AG08396 (cell line): ENCODE measurements at places on chromosomes 1 and 21.

- no peak for DNase-seq
Observed at GRCh38 chr1:83762039-83762365, 236.9 kb downstream of the TTLL7 start.

- no peak for DNase-seq
Observed at GRCh38 chr1:185636848-185637247, 97.3 kb upstream of the HMCN1 start.

DNA sequence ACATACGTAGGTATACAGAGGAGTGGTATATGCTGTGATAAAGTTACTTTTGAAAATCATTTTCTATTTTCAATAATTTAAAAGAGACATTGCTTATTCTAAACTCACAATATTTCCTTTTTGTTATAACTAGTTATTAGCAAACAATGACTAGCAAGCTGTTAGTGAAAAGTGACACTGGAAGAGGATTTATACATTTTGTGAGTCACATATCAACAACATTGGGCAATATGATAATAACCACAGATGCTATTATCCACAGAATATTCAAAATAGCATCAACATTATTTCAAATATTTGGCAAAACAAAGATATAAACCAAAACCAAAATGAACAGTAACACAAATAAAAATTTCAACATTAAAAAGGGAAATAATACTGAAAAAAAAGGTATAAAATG lies 104.0 kb upstream of the HP1BP3 start:
- DNase-seq, result no peak

DNA sequence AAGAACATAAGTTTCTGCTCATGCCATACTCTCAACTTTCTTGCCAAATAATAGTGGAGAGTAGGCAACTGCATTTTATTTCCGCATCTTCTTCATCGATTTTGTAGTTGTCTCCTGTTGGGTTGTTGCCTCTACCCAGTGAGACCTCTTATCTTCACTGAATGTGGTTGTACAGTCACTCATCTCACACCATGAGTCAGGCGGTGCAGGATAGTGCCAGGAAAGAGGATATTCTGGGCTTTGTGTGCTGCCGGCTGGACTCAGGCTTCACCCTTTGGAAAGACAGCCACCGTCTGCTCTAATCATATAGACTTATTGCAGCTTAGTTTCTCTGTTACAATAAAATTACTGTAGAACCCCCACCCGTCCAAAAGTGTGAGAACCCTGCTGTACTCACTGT lies 154.3 kb upstream of the USP24 start:
- DNase-seq, result peak; percentile 32

GRCh38 chr1:52674497-52675384 lies 23.4 kb downstream of the COA7 start:
- no peak for DNase-seq

GRCh38 chr21:25381936-25382452 lies 225.3 kb downstream of the MRPL39 start:
- no peak for DNase-seq

- no peak for DNase-seq
Observed at GRCh38 chr21:33949516-33950430, 34.2 kb upstream of the ATP5PO start.

DNA sequence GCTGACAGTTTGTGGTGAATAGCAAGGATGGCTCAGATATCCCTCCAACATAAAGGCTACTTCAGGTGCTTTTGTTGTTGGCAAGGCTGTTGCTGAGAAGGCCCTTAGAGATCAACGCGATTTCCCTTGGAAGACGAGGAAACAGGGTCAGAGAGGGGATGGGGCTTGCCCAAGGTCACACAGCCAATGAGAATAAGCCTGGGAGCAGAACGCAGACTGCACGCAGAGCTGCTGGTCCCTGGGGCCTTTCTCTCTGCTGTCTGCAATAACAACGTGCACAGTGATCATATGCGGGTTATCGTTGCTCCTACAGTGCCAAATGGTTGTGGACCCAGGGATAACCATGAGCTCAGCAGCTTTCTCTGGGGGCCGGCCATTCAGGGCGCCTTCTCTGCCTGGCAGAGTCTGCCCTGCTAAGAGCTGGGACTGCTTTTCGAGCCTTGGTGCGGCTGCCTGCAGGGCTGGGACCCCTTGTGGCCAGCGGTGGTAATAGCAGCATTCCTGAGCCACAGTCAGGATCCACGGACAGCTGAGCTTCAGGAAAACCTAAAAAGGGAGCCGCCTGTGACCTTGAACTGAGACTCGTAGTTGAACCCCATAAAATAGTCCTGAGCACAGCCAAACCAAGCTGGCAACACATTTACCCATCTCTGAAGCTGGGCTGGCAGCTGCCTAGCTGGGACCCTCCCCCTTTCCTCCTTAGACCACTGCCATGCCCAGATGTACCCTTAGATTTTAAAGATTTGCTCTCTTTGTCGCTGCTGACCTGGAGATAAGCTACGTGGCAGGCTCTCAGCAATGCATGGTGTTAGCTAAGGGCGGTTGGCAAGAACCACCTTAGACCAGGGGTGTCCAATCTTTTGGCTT lies 39.8 kb downstream of the HTR6 start:
- peak; percentile 91 for DNase-seq

DNA sequence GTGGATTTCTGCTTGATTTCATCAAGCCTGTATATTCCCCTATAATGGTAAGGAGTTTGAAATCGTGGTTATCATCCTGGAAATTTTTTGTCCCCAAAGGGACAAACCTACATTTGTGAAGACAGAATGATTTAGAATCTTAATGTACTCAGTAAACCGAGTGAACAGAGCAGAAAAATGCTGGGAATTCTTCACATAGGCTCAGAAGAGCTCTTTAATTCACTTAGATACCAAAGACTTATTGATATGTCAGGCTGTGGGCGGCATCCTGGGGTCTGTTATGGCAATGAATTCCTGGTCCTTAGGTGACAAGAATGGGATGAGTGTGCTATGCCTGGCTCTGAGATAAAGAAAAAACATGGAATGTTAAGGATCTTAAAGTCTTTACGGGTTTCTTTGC lies 74.9 kb downstream of the ROR1 start:
- no peak for DNase-seq

- DNase-seq, result no peak
Observed at GRCh38 chr1:3031401-3032221, 10.3 kb downstream of the ACTRT2 start.

- DNase-seq, result no peak
Observed at GRCh38 chr1:205330150-205330549, 8.6 kb upstream of the NUAK2 start.

GRCh38 chr1:67041841-67042503 lies 12.0 kb downstream of the SLC35D1 start:
- DNase-seq, result peak; percentile 51

DNA sequence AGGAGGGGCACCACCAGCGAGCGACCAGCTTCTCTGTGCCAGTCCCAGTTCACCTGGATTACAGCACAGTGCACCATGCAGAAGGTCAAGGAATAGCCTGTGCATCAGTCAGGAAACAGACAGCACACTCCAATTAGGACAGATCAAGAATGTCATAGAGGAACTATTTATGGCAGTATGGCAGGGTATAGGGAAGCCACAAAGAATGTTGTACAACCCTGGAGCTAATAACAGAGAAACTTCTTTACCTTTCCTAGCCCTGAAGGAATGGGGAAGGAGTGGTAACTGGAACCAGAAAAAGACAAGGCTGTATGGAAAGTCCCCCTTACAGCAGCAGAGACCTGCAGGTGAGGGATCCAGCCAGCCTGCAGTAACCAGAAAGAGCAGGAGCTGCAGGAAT lies 87.8 kb upstream of the USP24 start:
- no peak for DNase-seq

DNA sequence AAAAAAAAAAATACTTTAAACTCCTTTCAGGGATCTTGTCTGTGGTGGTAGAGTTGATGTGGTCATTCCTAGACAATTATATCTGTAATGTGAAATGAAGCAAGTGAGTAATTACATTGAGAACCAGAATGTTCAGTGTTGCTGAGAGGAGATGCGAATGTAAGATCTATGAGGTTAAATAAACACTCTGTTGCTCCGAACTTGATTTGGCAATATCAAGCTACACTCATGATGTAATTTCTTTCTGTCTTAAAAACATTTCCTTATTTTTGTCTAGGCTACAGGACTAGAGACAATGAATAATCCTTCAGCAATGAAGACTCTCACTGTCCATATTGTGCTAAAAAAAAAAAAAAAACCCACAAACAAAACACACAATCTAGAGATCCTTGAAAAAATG lies 63.1 kb upstream of the IGSF5 start:
- no peak for DNase-seq

DNA sequence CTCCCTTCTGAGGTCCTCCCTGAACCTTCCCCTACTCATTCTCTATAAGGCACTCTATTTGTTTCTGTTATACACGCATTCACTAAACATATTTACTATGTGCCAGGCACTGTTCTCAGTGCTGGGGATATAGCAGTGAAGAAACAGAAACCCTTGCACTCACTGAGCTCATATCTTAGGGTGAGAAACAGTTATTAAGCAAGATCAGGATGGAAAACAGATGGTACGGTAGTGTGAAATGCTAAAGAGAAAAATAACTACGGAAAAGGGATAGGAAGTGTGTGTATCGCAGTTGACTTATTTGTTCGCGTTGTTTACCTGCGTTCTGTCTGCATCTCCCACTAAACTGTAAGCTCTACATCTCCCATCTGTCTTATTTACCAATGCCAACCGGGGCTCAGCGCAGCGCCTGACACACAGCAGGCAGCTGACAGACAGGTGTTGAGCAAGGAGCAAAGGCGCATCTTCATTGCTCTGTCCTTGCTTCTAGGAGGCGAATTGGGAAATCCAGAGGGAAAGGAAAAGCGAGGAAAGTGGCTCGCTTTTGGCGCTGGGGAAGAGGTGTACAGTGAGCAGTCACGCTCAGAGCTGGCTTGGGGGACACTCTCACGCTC lies 572 bp downstream of the CYB5RL start:
- no peak for DNase-seq

DNA sequence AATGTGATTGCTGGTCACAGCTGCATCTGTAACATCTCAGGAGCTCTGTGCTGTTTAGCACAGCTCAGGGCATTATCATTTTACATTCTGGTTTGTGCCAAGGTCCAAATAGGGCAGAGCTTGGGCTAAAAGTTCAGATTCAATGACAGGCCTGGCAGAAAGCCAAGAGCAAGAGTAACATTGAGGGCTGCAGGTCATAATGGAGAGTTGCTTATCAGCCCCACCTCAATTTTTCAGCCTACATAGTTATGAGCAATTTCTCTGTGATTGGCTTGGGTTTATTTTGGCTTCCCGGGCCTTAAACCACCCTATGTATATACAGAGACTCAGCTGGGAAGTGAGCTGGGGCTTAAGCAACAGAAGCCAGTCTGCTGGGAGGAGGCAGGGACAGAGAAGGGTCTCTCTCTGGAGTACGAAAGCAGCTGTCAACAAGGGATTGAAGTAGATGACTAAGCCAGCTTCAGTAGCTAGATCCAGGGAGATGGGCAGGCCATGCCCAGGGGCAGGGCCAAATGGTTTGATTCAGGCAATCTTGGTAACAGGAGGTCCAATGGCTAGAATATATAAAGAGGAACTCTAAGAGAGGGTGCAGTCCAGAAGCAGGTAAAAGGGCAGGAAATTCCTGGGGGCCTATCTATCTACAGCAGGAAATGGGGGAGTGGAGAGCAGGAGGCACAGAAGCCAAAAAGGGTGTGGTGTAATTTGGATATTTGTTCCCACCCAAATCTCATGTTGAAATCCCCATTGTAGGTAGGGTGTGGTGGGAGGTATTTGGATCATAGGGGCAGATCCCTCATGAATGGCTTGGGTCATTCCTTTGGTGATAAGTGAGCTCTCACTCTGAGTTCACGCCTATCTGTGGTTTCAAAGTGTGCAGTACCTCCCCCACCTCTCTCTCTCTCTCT lies 49.0 kb downstream of the BRINP2 start:
- DNase-seq, result no peak

DNA sequence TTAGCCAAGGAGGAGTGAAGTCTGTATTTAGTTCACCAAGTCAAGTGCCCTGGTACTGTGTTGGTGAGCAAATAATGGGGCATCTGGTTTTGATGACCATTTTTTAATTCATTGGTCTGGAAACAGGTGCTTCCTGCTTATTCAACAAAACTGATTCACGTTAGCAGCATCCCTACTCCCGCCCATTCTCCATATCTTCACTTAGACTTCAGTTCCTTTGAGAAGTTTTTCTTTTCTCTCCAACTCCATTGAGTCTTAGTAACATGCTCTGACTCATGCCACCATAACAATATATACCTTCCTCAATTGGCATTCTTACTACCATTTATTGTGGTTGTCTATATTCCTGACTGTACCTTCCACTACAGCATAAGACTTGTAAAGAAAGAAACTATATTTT lies 468.9 kb downstream of the DPYD start:
- DNase-seq, result no peak

DNA sequence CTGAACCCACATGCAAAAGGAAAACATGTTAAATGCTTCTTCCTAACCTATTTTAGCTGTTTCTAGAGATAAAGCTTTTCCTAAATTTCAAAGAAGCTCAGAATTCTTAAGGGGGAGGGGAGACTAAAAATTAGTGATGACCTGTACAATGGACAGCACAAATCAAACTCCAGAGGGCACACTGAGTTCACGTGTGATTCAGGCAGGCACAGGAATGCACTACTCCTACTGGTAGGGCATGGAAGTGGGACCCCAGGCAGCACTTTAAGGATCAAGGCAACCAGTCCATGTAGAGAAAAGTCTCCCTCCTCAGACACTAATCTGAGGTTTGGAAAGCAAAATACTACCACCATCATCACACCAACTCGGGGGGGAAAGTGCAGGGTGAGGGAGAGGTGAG lies 31.3 kb upstream of the CLCA4 start:
- DNase-seq, result no peak

GRCh38 chr1:33460144-33460543 lies 12.3 kb upstream of the ZSCAN20 start:
- no peak for DNase-seq

GRCh38 chr1:151713044-151713443 lies 3.6 kb downstream of the CELF3 start:
- no peak for DNase-seq

DNA sequence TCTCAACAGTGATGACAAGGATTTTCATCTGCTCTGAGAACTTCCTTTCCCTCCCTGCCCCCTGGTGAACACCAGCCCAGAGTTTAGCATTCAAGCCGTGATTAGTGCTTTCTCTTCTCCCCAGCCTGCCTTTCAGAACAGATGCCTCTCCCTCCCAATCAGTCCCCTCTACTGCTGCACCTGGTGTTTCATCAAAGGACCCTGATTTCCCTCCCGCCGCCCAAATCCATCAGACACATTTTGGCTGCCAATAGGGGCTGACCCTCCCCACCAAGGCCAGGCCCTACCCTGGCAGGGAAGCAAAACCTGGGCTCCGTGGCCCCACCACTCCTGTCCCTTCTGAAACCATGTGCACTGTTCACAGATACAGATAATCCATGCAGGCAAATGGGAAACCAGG lies 34.0 kb upstream of the KLHDC7A start:
- no peak for DNase-seq

DNA sequence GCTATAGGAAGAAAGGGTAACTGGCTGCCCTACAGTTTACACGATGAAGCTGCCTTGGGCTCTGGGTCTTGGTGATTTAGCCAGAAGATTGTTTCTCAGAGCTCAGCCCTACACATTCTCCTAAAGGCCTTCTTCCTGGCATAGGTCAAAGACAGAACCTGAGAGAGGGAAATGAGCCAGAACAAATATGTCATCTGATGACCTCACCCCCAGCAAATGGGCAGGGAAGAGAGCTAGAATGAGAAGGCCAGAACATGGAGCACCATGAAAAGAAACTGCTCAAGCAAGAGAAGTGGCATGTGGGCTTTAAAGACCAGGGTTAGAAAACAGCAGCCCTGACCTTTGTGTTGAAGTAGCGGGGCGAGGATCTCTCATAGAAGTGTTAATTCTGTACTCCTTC lies 5.5 kb upstream of the ILDR2 start:
- DNase-seq, result no peak
